ENCODE measurements at places on chromosomes 4 and X.

DNA sequence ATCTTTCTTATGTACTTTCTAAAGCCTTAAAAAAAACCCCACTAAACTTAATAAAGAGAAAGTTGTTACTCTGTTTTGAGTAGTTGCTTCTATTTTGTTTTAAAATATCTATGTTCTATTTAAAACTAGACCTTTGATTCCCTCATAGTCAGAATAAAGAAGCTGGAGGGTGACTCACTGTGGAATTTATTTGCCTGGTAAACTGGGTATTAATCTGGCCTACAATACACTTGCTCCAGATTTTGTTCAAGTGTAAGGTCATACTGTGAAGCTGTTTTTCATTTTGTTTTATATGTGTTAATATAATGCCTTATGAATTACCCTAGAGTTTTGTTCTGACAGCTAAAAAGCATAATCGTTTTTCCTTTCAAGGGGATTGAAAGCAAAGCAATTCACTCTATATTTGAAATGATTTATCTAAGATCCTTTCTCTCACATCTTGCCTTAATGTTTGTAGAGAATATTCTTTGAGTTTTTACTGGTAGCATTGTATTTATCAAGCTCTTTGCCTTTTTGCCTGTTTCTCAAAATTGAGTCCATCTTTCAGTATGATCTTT is 277.4 kb upstream of the PITX2 start:
- DNase-seq: no peak

DNA sequence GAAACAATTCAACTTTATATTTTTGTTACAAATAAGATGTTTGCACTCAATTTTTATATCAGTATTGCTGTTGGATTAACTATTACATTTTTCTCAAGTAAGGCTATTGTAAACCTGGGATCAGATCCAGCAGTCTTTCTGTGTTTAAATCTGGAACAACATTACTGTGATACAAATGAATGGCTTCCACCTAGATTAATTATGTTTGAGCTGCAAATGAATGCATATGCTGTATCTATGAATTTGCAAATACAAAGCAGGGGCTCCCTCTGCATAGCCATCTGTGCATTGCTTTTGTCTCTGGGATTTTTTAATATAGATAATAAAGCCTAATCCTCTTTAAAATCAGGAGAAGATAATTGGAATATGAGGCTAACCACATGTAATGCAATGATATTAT is 69.8 kb upstream of the NEIL3 start:
- DNase-seq: no peak

DNA sequence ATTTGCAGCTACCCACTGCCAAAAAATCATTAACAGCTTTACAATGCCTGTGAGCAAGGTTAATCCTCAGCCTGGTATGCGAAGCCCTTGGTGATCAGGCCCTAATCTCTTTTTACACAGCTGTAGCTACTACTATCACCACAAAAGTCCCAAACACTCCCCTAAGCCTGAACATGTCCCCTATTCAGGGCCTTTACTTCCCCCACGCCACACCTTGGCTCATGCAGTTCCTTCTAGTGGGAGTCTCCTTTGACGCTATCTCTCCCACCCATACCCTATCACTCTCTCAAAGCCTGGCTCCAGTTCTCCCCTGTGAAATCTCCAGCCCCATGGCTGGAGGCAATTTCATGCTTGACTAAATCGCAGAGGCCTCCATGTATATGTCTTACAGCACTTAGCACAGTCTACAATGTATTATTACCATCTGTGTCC is 90.6 kb upstream of the CBR4 start:
- no peak for DNase-seq

GRCh38 chrX:68848189-68848940 is 19.5 kb downstream of the EFNB1 start:
- no peak for DNase-seq

DNA sequence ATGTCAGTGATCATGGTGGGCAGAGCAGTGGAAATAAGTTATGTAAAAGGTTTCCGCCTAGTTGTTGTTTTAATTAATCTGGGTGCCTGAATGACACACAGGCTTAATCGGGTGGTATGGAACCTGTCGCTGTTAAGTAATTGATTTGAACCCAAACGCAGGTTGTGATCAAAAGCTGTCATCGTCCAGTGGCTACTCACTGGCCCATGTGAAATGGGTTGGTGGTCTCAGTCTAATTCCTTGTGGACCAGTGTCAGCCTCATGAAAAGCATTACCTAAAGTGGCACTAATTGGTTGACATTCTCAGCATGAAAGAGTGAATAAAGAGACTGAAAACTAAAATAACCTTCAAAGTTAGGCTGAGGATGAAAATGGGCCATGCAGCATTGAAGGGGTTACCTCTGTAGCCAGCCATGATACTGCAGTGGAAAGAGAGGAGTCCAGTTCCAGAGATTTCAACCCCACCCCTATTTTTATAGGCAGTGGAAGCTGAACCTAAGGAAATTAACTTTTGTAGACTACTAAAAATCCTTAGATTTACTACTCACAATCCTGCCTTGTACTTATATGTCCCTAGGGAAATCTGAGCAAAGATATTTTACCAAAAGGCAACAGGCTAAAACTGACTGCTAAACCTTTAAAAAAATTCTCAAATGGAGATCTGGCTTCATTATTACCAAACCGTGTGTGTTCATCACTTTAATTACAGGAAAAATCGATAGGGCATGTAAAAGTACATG is 251.7 kb upstream of the TENM3 start:
- no peak for DNase-seq

GRCh38 chrX:14015941-14016340 is 13.8 kb downstream of the GEMIN8 start:
- no peak for DNase-seq

DNA sequence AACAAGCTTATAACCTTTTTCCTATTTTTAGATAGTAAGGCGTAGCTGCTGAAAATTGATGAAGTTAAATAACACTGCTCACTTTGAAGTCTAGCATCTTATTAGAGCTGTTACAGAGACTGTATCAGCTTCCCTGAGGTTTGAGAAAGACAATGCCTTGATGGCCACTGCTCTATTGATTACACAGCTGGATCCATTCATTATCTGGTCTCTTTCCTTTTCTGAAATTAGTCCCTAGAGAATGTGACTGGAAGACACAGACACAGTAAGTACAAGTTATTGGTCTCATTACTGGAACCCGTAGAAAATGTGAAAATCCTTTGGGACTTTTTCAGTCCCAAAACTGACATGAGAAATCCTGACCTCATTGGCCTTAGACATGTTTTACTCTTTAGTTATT is 188.3 kb downstream of the NAF1 start:
- DNase-seq: no peak

GRCh38 chr4:11805842-11806241 is 377.1 kb upstream of the HS3ST1 start:
- no peak for DNase-seq

DNA sequence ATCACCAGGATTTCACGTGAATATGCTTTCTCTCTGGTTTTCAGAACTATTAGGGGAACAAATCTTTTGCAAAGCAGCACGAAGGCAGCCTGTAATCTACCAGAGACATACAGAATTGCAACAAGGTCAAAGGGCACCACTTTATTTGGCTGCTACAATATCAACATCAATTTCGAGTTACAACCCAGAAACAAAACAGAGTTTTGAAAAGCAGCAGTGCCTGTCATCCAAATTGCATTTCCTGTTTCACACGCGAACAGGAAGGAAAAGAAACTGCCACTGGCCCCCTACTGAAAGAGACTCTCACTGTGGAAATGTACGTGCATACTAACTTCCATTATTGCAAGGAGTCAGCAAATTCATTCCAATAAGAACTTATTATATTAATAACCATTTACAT is 17.1 kb upstream of the C1QTNF7 start:
- no peak for DNase-seq

- DNase-seq: peak; percentile 21
Observed at GRCh38 chr4:82201805-82202641, 171.8 kb downstream of the HNRNPD start.

- no peak for DNase-seq
Observed at GRCh38 chrX:24479924-24480323, 14.8 kb downstream of the PDK3 start.

DNA sequence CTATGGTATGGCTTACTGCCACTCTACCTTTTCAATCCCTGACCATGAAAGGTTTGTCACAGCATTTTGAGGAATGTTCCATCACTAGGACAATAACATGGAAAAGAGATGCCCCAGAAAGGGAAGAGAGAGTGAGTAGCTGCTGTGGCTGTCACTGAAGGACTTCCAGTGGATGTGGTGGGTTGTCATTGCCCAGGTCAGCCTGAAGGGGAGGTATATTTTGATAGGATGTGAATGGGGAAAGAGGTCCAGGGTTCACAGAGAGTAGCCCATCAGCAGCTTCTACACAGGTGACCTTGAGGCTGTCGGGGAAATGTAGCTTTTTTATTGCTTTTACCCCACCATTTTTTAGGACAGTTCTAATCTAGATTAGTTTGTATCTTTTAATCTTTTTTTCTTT is 30.8 kb downstream of the MTM1 start:
- DNase-seq: no peak

- DNase-seq: no peak
Observed at GRCh38 chr4:140018931-140019618, 134.9 kb downstream of the MAML3 start.

Measured in progenitor cell of endocrine pancreas (in vitro differentiated cells).